ENCODE measurements at places on chromosomes 16 and 17. TPM values are rescaled to one million over a fixed set of nuclear protein-coding genes. Genes with fewer than 3 reads are reported as not detected.

The SLC5A11 gene
- not detected for total RNA-seq

The KRTAP1-5 gene
- 1.9 TPM for total RNA-seq

The CEP295NL gene
- total RNA-seq, result 1.4 TPM

The PER1 gene
- total RNA-seq, result 2.5 TPM

The LLGL2 gene
- 0.58 TPM for total RNA-seq

The SLC39A11 gene
- total RNA-seq, result 26.3 TPM

The HCRT gene
- not detected for total RNA-seq
